Activated CD4-positive, alpha-beta T cell treated with anti-CD3 and anti-CD28 coated beads for 24 hours (primary cell): ENCODE measurements at places on chromosomes 7 and 10.

GRCh38 chr7:28434510-28434909, 22.2 kb downstream of the CREB5 start:
- no peak for DNase-seq

- no peak for DNase-seq
These were observed 82.7 kb downstream of the CPXM2 start for GRCh38 chr10:123808906-123809305.

DNA sequence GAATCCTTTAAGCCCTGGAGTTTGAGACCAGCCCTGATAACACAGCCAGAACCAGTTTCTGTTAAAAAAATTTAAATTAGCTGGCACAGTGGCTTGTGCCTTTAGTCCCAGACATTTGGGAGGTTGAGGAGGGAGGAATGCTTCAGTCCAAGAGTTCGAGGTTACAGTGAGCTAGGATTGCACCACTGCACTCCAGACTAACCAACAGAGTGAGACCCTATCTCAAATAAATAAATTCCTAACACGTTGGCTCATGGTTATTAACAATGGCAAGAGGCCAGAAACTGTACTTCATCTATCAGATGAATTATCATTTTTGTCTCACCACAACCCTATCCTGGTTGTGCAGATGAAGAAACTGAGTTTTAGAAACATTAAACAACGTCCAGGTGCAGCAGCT, 2.1 kb upstream of the PPIA start:
- DNase-seq: no peak

GRCh38 chr7:50376056-50376820, 71.7 kb downstream of the IKZF1 start:
- no peak for DNase-seq

GRCh38 chr10:18087355-18087754, 52.9 kb upstream of the CACNB2 start:
- no peak for DNase-seq

- no peak for DNase-seq
These were observed 131.9 kb downstream of the LHPP start for GRCh38 chr10:124593431-124593985.

GRCh38 chr10:43076311-43076875, 476 bp upstream of the RET start:
- no peak for DNase-seq
